H9 (cell line): ENCODE measurements at places on chromosomes 5 and 9.

DNA sequence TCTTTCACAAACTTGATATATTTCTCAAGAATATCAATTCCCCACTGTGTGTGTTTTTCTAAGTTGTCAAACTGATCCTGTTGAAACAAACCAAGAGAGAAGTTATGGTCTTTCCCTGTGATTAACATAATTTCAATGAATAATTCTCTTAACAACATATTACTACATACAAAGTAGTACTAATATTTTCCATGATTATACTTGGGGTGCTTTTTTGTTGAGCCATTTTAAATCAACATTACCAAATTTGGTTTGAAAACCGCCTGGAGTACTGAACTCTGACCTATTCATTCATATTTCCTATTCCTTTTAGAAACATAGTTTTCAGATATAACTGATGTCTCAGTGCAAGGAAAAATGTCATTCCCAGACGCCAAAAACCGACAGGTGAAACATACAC lies 48.1 kb downstream of the FNBP1 start:
- no peak for DNase-seq

DNA sequence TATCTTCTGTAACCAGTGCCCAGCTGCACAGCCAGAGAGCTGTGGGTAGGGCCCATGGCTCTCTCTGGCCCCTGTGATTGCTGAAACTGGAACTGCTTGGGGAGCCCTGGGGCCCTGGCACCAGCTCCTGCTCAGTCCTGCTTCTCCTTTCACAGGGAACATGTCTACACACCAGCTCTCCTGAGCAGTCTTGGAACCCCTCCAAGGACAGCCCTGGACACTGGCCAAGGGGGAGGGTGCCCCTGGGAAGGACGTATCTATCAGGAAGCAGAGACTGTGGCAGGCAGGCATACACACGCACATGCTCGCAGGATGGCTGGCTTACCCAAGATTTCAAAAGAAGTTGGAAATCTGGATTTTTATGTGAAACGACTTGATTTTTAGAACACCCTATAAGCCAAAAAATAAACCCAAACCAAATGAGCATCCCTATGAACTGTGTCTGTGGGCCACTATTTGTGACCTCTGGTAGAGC lies 8.8 kb upstream of the TRAF1 start:
- DNase-seq = no peak

- DNase-seq = peak; percentile 36
These were observed 196.4 kb downstream of the TRPM3 start for GRCh38 chr9:70924895-70925547.

DNA sequence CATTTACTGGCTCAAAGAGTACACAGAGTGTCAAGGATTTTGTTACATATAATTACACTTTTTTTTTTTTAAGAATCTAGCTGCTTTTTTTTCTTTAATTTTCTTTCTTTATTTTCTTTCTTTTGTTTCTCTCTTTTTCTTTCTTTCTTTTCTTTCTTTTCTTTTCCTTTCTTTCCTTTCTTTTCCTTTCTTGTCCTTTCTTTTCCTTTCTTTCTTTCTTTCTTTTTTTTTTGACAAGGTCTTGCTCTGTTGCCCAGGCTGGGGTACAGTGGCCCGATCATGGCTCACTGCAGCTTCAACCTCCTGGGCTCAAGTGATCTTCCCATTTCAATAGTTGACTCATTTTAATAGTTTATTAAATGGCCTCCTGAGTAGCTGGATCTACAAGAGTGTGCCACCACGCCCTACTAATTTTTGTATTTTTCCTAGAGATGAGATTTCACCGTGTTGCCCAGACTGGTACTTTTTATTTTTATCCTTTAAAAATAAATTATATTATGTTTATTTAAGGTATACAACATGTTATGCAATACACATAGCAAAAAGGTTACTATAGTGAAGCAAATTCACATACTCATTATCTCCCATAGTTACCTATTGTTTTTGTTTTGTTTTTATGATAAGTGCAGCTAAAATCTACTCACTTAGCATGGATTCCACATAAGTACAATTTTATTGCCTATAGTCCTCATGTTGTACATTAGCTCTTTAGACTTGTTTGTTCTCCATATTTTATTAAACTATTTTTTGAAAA lies 381.5 kb upstream of the KLF4 start:
- DNase-seq = no peak

DNA sequence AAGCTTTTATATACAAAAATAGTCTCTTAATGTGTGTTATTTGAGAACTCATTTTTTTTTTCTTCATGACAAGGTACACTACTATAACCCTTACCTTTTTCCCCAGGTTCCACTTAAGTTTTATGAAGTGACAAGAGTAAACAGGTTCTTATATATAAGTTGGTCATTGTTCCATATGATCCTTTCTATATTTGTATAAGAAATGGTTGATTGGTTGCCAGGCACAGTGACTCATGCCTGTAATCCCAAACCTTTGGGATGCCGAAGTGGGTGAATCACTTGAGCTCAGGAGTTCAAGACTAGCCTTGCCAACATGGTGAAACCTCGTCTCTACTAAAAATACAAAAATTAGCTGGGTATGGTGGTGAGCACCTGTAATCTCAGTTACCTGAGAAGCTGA lies 108.3 kb downstream of the PCSK1 start:
- DNase-seq = no peak

GRCh38 chr5:125316391-125316790 lies 570.0 kb upstream of the ZNF608 start:
- no peak for DNase-seq

DNA sequence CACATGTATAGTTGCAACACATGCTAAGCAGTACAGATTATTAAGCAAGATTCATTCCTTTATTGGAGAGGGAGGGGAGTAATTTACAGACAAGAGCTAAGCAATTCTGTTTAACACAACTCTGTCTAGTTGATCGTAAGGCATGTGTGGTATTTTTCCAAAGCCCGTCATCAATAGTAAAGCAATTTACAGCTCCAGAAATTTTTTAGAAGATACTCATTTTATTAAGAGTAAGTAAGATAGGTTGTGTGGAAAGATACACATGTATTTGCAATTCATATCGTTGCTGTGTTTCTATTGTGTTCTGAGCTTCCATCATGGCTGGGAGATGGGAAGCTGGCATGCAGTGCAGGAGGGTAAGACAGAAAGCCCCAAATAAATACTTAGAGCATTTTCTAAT lies 289.2 kb upstream of the TMEM161B start:
- DNase-seq = no peak

DNA sequence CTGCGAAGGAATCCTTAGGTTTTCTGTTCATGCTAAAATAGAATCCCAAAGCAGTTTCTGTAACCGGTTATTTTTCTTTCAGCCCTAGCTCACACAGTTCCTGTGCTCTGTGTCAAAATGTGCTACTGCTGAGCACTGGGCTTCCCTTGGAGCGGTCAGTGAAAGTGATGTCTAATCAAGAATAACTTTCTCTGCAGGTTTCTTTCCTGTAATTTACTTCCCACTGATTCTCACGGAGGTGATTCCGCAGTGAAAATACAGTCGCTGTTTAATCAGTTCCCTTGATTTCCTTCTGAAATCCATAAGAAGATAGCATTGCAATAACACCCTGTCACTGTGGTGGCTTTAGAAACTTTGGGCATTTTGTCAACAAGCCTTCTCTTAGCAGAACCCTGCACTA lies 112.0 kb upstream of the ISL1 start:
- DNase-seq = no peak
